ENCODE measurements at places on chromosomes 7 and 10.

DNA sequence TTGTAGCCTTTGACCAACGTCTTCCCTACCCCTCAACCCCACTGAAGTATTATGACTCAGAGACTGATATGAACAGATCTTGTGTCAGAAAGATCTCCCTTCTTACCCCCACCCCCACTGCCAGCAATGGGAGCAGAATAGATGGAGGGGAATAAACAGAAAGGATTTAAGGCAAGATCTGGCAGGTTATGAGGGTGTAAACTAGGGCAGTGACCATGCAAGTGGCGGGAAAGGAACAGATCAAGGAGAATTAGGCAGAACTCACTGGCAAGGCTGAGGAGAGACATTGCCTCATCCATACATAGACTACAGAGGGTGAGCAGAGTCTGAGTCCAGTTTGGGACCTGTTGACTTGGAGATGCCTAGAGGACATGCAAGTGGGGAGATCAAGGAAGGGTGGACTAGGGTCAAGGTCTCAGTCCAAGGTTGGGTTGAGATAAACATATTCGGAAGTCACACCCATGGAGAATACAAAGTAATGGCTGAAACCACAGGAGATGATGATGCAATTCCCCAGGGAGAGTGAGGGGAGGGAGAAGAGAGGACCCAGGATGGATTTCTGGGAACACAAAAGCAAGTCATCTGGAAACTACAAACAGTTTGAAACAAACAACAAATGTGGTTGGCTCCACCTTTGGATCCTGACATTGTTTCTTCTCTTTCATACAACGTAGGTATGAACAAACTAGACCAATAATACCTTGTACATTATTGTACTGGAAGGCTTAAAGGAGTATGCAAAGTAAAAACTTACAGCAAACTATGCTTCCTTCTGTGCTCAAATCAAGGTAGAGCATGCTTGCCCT is 44.9 kb upstream of the IL6 start:
- no peak for DNase-seq

- peak; percentile 19 for DNase-seq
Observed at GRCh38 chr10:26737730-26738129, 40.2 kb downstream of the PDSS1 start.

DNA sequence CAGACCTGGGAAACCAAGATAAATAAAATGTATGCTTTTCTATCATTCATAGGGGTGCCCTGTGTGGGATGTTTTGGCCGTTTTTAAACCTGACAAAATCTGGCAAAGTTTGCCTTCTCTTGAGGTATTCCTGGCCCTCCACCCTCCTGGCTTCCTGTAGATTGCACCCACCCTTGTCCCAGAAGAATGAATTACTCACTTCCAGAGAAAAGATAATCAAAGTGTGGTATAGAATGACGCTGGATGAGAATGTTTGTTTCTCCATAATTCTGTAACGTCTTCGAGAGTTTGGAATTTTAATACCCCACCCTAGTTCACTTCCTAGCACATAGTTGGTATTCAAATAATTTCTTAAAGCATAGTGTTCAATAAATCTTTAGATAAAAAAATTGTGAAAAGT is 519.7 kb upstream of the PFKP start:
- no peak for DNase-seq

DNA sequence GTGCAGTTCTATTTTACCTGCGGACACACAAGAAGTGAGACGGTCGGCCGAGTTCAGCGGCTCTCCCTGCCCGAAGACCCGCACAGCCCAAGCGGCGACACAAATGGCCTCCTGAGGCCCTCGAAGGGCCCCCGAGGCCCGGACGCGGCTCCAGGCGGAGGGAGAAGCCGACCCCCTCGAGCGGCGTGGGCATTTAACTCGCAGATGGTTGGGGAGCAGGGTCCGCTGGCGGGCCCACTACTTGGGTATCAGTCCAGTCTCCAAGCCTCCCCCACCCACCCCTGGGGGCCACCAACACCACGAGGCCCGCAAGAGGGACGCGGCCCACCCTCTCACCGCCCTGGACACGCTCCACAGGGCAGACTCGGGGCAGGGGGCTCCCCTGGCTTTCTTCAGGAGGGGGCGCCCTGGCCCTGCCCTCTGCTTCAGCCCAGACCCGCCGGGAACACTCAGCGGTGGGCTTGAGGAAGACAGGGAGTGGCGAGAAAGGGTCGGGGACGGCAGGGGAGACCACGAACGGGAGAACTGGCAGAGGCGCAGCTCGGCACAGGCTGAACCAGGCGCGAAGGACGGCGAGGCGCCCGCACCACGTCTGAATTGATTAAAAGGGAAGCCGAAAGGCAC is 1.7 kb downstream of the IGF2BP3 start:
- no peak for DNase-seq

- DNase-seq = peak; percentile 67
Observed at GRCh38 chr7:151251689-151252560, 3.4 kb upstream of the SMARCD3 start.

DNA sequence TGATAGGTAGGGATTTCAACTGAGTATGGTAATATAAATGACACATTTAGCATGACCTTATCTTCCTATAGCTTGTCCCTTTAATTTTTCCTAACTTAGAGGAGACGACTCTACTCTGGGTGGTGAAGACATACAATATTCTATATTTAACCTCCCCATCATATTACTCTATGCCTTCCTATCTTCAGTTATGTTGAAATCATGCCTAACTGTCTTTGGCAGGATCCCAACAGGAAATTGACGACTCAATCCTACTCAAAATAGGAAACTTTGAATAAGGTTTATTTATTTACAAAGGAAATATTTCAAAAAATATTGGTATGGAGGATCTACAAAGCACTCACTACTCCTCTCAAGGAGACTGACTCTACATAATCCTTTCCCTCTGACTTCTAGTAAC is 24.1 kb upstream of the SEMA3A start:
- DNase-seq = peak; percentile 13

DNA sequence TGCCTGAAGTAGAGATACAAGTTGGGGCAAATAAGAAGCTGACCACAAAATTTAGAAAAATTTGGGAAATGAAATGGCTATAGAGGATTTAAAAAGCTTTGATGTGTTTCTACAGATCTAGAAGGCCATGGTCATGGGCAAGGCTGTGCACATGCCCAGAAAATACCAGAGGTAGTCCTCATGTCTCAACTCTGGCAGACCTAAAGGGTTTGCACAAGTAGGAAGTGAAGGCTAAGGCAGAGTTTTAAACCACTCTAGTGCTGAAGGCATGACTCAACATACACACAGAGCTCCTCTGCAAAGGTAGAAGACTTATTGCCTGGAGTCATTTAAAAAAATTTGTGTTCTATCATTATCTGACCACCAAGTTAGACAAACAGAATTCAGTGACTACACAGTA is 364.6 kb downstream of the CCSER2 start:
- DNase-seq = no peak
